Foreskin keratinocyte (primary cell): ENCODE measurements at places on chromosomes 12 and 14. TPM values are rescaled to one million over a fixed set of nuclear protein-coding genes. Genes with fewer than 3 reads are reported as not detected.

GRCh38 chr14:36741858-36742257 is 80.2 kb downstream of the PAX9 start:
- DNase-seq, result no peak

DNA sequence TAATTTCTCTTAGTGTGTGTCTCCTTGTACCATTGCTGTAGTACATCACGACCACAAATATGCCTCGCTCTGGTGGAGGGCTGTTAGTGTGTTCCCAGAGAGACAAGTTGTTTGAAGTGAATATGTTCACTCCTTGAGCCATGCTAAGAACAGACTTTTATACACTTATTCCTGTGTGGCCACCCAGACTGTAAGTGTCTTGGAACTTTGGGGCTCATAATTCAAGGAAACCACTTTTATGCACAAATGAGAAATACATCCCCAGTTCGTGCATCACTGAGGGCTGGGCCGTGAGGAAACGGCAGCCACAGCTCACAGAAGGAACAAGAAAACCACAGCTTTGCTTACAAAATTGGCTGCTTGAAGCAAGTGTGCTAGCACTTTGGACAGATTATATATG is 362.2 kb upstream of the DDHD1 start:
- DNase-seq, result no peak

LYZ gene
- not detected in 2 replicates for total RNA-seq

GRCh38 chr12:77888611-77889010 is 57.9 kb downstream of the NAV3 start:
- DNase-seq, result peak; percentile 79

TMEM233 gene
- not detected in 2 replicates for total RNA-seq

- no peak for DNase-seq
These were observed 54.4 kb downstream of the GALNT16 start for GRCh38 chr14:69314327-69314726.

- DNase-seq, result peak; percentile 7
These were observed 11.5 kb downstream of the ACSS3 start for GRCh38 chr12:81089412-81089811.

DNA sequence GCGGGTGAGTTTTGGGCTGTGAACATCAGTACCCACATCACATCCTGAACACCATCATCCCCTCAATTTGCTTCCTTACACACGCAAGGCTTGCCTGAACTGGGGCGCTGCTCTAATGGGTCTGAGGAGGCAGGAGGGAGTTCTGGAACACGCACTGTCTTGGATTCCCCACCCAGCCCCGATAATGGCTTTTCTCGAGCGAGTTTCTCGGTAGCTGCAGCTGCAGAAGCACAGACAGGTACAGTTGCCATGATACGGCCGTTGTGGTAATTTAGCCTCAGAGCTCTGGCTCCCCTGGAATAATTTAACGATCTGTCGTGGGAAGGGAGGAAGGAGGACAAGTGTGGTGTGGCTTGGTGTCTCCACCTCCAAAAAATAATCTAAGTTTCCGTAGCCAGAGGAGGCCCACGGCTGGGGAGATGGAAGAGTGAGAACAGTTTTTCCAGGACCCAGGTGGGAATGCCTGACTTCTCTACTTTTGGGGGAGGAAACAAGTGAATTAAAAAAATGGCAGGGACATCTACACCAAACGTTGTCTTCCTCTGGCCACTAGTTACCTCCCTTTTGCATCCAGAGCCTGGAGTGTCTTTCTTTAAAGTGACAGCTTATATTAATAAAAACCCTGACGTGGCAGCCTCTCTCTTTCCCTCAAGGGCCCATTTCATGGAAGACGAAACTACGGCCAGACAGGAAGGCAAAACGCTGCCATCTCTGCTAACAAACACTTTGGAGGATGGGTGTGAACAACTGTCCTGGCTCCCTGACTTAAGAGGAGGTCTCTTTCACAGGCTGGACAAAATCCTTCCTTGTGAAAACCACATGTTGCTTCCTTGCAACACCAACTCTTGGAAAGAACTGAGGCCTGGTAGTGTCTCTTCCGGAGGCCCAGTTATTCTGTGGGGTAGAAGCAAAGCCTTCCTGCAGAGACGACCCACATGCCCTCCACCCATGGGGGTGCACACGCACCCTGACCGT is 84.8 kb downstream of the RBM19 start:
- no peak for DNase-seq

TSPAN8 gene
- not detected in 2 replicates for total RNA-seq

FOXG1 gene
- not detected in 2 replicates for total RNA-seq

- DNase-seq, result peak; percentile 28
These were observed 135.8 kb downstream of the SLC8A3 start for GRCh38 chr14:70052990-70053389.

- DNase-seq, result no peak
These were observed 4.4 kb downstream of the TBX5 start for GRCh38 chr12:114401328-114402083.

DNA sequence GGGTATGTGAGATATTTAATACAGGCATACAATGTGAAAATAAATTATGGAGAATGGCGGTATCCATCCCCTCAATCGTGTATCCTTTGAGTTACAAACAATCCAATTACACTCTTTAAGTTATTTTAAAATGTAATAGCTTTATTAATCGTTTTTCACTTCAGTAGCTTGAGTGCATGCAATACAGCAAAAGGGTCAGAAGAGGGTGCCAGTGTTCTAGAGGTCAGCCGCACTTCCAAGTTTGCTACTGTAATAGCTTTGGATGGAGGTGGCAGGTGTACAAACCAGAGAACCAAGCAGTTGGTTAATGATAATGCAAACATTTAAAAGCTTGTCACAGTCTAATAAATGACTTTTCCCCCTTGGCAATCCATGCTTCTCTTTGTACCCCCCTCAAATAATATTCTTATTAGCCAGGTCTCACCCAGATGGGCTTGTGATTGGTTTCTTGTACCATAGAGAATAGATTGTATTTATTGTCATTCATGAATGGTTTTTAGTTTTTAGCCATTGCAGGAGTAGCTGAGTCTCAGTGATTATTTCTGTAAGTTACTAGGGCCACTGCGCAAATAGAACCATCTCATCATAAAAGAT is 127.0 kb downstream of the ERC1 start:
- DNase-seq, result peak; percentile 59

PLEKHH1 gene
- 3.5 and 3.8 TPM in 2 replicates for total RNA-seq

GNS gene
- total RNA-seq, result 43.2 and 49.1 TPM in 2 replicates

DNA sequence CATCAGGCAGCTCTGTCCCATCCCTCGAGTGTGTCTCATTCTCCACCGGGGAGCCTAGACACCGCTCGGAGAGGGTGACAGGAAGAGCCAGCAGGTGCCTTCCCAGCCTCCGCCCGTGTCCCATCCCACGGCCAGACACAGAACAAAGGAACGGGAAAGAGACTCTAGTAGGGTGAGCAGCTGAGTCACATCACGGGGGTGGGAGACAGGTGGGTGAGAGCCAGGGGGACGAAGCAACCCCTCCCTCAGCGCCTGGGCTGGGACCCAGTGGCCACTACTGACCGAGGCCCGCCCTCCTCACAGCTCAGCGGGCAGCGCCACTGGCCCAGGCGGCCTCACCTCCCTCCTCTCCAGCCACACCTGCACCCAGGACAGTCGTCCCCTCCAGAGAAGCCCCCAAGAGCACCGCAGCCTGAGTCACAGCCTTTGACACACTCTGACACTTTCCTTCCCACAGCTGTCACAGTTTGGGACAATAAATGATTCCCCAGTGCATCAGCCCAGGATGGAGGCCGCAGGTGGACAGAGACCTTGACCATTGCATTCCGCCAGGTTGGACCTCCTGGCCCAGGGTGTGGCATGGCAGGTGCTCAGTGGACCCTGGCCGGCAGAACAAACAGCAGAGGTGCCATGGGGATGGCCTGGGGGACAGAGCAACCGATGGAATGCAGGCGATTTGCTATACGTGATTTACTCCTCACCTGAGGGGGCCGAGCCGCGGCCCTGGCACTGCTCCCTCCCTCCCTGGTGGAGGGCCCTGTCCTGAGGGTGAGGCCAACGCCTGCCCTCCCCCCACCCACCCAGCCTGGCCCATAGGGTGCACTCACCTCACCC is 45.4 kb upstream of the GALNT9 start:
- DNase-seq, result no peak

DNA sequence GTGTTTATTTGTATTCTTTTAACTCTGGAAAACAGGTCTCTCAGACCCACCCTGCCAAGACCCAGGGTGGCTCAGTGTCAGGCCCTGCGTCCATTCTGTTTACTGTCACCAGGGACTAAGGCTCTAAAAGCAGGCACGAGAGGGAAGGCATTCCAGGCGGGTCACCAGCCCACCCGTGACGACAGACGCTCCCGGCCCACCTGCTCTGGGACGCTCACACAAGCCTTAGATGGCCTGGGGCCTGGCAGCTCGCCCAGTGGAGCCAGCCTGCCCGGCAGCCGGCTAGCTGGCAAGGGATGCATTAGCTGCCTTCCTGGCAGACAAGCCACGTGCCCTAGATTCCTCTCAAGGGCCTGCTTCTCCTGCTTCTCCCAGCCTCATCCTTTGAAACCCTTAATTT is 9.2 kb upstream of the NUAK1 start:
- no peak for DNase-seq

GRCh38 chr12:124761871-124762270 is 101.8 kb downstream of the SCARB1 start:
- DNase-seq, result no peak

- DNase-seq, result no peak
These were observed 76.7 kb downstream of the TMEM121 start for GRCh38 chr14:105602799-105603793.

- DNase-seq, result no peak
These were observed 84.0 kb downstream of the LRP6 start for GRCh38 chr12:12182703-12183365.

LRCOL1 gene
- total RNA-seq, result not detected in 2 replicates

GPR68 gene
- total RNA-seq, result 0.95 and 2.5 TPM in 2 replicates

DNA sequence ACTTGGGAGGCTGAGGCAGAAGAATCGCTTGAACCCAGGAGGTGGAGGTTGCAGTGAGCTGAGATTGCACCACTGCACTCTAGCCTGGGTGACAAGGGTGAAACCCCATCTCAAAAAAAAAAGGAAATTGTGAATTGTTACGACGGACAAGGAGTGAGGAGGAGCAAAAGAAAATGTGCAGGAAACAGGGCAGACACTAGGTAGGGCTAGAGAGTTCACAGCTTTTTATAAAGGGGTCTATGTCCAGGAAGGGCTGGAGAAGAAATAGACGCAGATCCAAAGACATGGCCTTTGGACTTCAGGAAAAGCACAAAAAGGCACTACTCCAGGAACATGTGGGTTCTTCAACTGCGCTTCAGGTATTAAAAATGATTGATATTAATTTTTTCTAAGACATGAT is 34.4 kb downstream of the ATG14 start:
- DNase-seq, result no peak

MORN3 gene
- 0.37 and 0.39 TPM in 2 replicates for total RNA-seq

- no peak for DNase-seq
These were observed 33.3 kb downstream of the FAM186A start for GRCh38 chr12:50363141-50363540.

DNA sequence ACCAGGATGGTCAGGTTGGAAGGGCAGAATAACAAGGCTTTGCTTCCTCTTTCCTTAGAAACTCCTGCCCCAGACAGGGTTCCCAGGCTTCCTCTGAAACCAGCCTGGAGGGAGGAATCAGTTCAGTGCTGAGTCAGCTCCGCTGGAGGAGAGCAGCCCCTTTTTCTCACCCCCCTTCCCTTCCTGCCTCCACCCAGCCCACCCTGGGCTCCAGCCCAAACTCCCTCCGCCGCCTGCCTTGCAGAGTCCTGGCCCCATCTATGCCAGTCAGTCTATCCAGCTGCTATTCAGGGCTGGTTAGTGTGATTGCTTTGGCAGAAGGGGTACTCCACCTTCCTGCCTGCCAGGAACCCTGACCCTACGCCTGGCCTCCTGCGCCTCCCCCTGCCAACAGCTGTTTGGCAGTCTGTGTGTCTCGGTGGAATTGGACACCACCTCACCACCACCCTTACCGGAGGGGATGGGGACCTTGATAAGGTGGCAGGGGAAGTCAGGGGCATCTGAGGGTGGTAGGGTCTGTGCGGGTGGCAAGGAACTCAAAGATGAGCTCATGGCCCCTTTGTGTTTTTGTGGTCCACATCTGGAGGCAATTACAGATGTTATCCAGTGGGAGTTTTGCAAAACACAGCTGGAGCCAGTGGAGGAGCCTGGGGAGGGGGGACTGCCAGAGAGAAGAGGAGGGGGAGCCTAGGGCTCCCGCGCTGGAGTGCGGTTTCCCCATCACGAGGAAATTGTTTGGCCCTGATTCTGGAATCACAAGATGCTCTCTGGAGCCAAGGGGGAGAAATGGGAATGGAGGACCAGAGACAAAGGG is 12.2 kb downstream of the MMP14 start:
- DNase-seq, result peak; percentile 76

DNA sequence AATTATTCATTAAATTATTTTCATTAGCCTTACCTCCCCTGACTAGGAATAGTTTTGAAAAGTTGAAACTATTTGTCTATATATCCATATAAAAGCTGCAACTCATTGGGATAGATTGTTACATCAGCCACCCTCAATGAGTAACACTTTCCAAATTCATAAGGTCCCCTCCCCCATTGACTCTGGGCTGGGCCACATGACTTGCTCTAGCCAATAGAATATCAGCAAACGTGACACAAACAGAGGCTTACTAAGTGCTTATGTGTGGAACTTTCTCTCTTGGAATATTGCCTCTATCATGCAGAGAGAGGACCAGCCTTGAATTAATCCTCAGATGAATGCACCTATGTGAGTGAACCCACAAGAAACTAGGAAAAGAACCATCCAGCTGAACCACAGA is 213.7 kb downstream of the CCDC59 start:
- no peak for DNase-seq

DNAH10 gene
- total RNA-seq, result 0.04 TPM in 1 of 2 replicates, not detected in the other

TAS2R7 gene
- total RNA-seq, result not detected in 2 replicates

DNA sequence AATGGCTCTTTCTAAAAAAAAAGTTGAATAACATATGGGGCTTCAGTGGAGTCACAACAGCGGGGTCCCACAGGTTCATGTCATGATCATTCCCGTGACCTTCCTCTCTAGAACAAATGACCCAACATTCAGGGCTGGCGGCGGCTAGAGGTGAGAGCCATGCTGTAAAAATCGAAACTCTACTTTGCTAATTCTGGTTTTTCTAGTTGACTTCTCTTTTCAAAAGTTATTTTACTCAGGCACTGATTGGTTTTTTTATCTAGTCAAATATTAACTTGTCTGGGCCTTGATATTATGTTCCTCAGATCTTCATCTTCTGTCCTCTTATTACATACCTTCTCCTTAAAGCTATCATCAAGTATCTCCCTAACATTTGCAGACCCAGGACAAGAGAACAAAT is 402.9 kb upstream of the SOX5 start:
- no peak for DNase-seq

GRCh38 chr12:49524660-49525324 is 14.0 kb upstream of the KCNH3 start:
- DNase-seq, result no peak

- no peak for DNase-seq
These were observed 16.6 kb downstream of the MGP start for GRCh38 chr12:14868916-14869506.

GYS2 gene
- total RNA-seq, result not detected in 2 replicates

DNA sequence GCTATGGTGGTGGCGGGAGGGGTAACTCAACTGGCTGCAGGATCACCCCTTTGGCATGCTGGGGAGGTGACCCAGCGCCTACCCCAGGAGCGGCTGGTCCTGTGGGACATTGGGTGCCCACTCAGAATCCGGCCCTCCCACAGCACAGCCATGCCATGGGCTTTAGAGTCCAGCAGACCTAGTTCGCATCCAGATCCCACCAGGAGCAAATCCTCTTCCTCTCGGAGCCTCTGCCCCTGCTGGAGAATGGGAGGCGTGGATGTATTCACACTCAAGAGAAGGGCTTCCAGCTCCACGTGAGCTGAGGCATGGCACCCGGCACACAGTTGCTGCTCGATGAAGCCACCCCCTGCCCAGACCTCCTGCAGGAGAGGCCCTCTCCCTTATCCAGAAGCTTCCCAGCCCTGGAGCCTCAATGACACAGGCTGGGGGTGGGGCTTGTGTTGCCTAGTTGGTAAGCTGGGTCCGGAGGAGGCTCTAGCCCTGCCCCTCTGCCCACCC is 17.7 kb downstream of the FAM222A start:
- DNase-seq, result no peak
